ENCODE measurements at places on chromosomes 5 and 9. TPM values are rescaled to one million over a fixed set of nuclear protein-coding genes. Genes with fewer than 3 reads are reported as not detected.

Gene SPATA31E1
- not detected for total RNA-seq

Gene BTNL3
- total RNA-seq = not detected

Gene C5orf52
- not detected for total RNA-seq

- DNase-seq = no peak
Measured at GRCh38 chr9:129968690-129969485, 74.1 kb downstream of the FNBP1 start.

GRCh38 chr9:95311961-95312360 lies 5.5 kb downstream of the FANCC start:
- no peak for DNase-seq

- DNase-seq = no peak
Measured at GRCh38 chr5:108945094-108945493, 197.4 kb downstream of the FER start.

DNA sequence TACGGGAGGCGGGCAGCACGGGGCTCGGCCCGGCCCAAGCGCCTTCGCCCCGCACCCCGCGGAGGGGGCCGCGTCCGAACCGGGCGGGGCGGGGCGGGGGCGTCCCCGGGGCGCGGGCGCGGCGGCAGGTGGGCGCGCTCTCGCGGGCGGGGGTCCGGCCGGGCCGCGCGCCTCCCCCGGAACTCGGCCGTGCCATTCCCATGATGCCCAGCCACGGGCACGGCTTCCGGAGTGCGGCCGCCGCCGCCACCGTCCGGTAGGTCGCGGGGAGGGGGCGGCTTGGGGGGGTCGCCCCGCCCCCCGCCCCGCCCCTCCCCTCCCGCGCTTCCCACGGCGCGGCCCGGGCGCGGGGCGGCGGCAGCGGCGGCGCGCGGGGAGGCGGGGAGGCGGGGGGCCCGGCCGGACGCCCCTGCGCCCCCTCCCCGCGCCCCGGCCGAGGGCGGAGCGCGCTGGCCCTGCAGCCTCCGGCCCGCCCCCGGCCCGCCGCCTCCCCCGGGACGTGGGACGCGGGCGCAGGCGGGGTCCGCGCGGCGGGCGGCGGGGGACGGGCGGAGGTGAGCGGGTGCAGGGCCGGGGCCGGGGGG lies at the start of gene PPP1R26:
PPP1R26 (plus strand) TSS at position 314 of the 584 bp plus-strand sequence. CDS start 4,729 bp downstream, outside the sequence.
- no peak for DNase-seq
